ENCODE measurements at places on chromosomes 16 and 17.

- no peak for DNase-seq
Measured at GRCh38 chr16:31042866-31043265, 9.5 kb downstream of the STX4 start.

DNA sequence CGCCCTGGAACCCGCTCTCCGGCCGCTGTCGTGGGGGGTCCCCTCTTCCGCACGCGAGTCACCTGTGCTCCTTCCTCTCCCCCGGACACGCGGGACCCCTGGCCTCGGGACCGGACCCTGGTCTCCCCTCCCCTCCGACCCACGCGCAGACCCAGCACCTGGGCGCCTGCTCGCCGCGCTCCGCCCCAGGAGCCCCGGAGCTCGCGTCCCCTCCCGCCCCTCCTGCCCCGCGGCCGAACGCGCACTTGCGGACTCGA lies 762 bp downstream of the RAB40B start:
- no peak for DNase-seq

GRCh38 chr16:55376567-55377167 lies 52.7 kb downstream of the IRX6 start:
- DNase-seq: no peak

DNA sequence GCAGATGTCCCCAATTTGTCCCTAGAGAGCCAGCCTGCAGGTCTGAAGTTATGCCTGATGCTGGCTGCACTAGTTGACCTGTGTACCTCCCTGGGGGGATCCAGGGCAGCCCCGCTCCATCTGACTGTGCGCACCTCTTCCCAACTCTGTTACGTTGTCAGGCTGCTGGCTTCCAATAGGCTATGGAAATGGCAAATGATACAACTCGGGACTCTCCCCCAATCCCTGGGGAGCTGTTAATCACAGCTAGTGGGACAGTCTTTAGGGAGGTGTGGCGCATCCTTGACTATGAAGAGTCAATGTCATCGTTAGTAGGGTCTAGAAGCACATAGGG lies 30.1 kb downstream of the GPRC5B start:
- DNase-seq: no peak

- peak; percentile 75 for DNase-seq
Measured at GRCh38 chr16:31105677-31106213, 2.4 kb upstream of the BCKDK start.

DNA sequence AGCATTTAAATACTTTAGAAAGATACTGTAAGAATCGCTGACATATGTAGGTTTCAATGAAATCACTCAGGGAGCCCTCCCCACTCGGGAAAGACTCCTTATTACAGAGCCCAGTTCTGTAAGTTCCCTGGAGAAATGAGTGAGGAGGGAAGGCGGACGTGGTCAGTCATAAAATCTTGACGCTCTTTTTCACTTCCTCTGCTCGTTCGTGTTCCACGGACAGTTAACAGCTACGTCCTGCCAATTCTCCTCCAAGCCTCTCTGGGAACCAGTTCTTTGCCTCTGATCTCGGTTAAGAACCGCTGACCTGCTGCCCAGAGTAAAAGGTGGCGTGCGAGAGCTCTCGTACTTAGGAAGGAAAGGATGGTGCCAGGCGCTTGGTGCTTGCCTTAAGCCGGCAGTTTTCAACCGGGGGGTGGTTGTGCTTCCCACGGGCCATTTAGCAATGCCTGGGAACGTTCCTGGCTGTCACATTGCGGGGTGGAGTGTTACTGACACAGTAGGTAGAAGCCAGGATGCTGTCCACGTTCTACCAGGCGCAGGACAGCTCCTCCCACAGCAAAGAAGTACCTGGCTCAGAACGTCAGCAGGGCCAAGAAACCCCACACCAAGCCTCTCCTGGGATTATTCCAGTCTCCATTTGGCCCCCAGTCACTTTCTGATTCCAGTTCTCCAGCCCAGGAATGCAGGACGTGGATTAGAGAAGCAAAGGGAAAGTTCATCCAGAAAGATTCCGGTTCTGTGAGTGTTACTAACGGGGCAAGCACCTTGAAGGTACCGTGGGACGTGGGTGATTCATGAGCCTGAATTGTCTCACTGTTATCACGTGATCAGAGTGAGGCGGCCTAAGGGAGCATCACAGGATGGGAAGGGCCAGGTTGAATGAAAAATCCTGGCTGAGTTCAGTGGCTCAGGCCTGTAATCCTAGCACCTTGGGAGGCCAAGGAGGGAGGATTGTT lies 87.7 kb downstream of the MRM3 start:
- no peak for DNase-seq

DNA sequence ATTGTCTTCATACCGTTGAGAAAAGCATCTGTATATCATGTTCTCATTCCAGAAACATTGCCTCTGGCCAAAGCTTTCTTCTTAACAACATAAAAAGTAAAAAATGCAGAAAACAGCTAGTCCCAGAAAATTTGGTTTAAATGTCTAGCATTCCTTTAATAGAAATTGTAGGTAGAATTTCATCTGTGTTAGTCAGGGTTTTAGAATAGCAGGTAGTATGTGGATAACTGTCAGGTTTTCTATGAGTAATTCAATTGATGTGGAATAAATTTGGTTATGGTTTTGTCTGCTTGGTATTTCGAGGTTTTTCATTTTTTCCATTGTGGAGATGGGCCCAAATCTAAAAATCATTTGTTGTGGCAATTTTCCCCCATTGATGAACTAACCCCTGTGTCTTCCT lies 616.7 kb downstream of the KCNJ2 start:
- DNase-seq: no peak

- DNase-seq: no peak
Measured at GRCh38 chr16:49524947-49525315, 151.3 kb downstream of the C16orf78 start.

- DNase-seq: no peak
Measured at GRCh38 chr17:81665205-81666091, 957 bp downstream of the OXLD1 start.

GRCh38 chr16:85166281-85166680 lies 54.0 kb upstream of the CIBAR2 start:
- no peak for DNase-seq

- no peak for DNase-seq
Measured at GRCh38 chr16:64265756-64266155, 856.1 kb downstream of the CDH11 start.

DNA sequence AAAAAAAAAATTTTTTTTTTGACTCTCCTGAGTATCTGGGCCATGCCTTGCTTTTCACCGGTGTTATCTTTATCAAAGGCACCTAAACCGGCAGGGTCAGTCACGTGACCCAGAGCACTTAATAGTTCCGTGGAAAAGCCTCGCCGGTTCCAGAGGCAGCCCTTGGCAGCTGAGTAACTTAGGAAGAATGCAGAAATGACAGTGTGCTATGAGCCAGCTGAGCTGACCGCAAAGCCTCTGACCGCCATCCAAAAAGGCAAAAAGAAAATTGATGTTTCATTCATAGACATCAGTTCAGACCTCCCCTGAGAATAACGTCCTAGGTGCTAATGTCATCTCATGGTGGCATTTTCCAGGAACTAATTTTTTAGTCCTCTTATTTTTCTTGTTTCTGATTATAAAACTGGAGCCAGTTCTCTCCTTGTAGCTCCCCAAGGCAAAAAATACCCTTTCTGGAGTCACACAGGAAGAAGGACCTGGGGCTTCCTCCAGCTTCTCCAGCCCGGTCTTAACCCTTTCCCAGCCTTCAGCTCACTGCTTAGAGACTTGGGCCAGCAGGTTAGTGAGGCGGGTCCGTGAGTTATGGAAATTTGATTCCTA lies 122.6 kb downstream of the SOCS1 start:
- DNase-seq: no peak

- peak; percentile 97 for DNase-seq
Measured at GRCh38 chr17:82674656-82675475, 23.6 kb downstream of the RAB40B start.

DNA sequence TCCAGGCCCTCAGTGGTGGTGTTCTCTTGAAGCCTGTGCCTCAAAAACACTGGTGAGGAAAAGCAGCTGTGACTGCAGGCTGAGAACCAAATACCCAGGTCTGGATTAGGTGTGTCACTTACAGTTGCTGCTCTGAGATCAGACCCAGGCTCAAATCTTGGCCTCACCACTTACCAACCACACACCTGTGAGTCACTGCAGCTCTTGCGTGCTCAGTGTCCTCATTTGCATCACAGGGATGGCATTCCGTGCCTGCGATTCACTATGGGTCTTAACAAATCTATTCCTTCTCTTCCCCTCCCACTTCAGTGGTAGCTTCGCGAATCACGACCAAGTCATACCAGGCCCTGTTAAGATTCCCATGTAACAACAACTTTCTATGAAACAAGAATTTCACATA lies 233.4 kb upstream of the HSBP1 start:
- DNase-seq: no peak

DNA sequence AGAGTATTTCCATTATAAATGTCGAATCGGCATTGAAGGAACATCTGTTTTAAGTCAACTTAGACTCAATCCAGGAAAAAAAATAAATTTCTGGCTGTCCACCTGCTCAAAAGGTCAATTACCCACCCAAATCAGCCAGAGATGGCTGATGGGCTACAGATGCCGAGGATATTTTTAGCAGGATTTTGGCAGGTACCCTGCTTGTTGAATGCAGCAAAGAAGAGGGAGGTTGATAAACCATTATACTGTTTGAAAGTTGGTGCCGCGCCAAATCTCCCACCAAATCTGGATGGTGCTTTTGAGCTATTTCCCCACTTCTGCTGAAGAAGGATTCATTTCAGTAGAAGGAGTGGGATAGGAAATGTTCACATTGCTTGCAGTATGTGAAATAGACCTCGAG lies 537.7 kb downstream of the MAF start:
- no peak for DNase-seq

- peak; percentile 25 for DNase-seq
Measured at GRCh38 chr17:76091526-76092286, 11.9 kb downstream of the EXOC7 start.

DNA sequence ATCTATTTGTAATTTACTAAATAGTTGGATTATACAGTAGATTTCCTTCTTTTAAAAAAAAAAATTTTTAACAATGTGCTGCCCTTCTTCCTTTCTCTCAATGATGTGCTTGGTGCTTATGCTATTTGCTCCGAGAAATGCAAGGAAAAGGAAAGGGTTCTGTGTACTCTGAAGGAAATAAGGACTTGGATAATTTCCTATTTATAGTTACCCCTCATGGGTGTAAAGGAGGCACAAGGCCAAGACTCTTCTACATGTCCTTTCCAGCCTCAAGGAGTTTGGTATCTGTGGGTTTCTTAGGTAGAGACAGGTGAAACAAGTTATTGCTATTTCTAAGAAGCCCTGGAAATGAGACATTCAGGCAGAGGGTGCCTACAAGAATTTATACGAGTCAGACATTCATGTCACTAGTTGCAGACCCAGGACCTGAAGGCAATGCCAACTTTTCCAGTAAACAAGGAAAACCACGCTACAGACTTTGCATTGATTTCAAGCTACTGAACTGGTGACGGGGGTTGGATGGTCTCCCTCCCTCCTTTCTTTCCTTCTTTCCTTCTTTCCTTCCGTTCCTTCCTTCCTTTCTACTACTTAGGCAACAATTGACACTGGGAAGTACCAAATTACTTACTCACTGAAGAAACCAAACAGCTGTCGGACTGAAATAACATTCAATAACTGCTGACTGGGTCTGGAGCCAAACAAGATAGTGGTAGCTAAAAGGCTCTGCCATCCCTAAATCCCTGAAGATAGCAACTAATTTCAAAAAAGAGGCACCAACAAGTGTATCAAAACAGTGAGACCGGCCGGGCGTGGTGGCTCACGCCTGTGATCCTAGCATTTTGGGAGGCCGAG lies 33.8 kb upstream of the GHDC start:
- DNase-seq: no peak

GRCh38 chr17:17279316-17279715 lies 1.7 kb downstream of the COPS3 start:
- no peak for DNase-seq

GRCh38 chr16:79808731-79809130 lies 208.2 kb upstream of the MAF start:
- no peak for DNase-seq

GRCh38 chr17:16935241-16935663 lies 36.7 kb downstream of the TNFRSF13B start:
- DNase-seq: no peak

DNA sequence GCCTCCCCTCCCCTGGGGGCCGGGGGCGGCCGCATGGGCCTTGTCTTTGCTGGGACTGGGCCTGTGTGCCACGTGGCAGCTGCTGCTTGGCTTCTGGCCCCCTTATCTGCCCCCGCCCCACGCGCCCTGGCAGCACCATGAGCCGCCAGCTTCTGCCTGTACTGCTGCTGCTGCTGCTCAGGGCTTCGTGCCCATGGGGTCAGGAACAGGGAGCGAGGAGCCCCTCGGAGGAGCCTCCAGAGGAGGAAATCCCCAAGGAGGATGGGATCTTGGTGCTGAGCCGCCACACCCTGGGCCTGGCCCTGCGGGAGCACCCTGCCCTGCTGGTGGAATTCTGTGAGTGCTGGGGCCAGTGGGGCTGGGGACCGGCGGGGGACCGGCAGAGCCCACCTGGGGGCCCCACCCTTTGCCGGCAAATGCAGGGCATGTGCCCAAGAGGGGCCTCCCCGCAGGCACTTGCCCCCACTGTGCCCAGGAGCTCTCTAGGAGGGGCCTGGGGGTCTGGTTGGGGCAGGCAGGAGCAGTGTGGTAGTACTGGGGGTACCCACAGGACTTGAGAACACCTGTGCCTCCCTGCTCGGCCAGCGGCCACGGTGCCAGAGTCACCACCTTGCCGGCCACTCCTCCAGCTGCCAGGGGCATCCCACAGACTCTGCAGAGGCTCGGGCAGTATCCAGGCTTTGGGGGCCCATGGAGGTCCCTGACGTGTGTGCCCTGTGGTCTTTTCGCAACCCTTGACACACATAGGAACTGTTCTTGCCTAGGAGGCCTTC lies at the start of gene PDIA2:
PDIA2 (plus strand) TSS at position 132 of the 773 bp plus-strand sequence; CDS start at position 138, 6 bp downstream.
- peak; percentile 12 for DNase-seq

GRCh38 chr16:67833030-67833414 lies 9.1 kb upstream of the THAP11 start:
- DNase-seq: no peak

DNA sequence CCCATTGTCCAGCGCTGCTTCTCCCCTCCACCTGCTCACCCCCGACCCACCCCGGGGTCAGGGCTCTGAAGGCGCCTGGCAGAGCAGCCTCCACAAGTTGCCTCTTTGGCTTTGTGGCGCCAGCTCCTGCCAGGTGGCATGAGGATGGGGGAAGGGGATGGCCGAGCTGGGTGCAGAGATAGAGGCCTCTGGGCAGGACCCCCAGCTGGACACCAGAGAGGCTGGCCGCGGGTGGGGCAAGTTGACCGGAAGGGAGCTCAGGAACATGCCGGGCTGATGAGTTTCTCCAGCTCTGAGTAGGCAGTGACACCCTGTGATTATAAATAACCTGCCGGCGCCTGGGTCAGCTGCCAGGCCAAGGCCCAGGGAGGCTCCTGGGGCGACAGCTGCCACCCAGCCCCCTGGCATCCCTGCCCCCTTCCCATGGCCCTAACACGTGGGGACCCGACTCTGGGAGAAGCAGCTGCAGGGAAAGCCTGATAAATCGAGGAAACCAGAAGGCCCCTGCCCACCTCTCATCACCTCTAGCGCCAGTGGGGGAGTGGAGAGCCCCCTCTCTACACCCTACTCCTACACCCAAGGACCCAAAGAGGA lies 729 bp downstream of the P2RX5 start:
- no peak for DNase-seq

GRCh38 chr16:21663889-21664647 lies at the start of gene OTOA:
TSS of gene OTOA (plus strand) at chr16:21663968. CDS start at chr16:21678515, 14,547 bp downstream.
- no peak for DNase-seq
